ENCODE measurements at places on chromosomes 6 and 20.
A peak's percentile ranks its signal among the peaks of the same experiment; 100 is the strongest.

GRCh38 chr6:117512987-117513573 lies 30.6 kb downstream of the DCBLD1 start:
- no peak for DNase-seq

- no peak for DNase-seq
Observed at GRCh38 chr6:161557333-161558107, 283.7 kb upstream of the AGPAT4 start.

GRCh38 chr6:7750197-7750596 lies 24.3 kb downstream of the BMP6 start:
- no peak for DNase-seq

DNA sequence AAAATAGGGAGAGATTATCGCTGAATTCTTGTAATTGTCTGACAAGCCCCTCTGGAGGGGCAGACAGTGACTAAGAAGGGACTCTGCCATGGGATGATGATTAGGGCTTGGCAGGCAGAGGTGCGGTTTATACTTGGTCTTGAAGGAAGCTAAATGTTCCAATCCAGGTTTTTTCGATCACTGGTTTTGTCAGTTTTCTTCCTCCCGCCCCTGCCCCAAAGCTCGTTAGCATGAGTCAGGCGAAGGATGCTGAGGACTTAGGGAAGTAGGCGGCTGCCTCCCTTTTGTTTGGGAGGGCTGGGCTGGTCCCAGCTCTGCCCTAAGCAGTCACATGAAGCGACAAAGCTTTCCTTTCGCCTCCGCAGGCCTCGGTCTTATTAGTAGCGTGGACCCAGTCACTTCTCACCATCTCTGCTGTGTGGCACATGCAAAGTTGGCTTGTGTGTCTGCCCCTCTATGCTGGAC lies 314.2 kb downstream of the CDC5L start:
- no peak for DNase-seq

GRCh38 chr6:36129941-36130666 lies at the start of gene MAPK13:
Gene MAPK13, plus strand, starts transcription at chr6:36130513. Its CDS starts 70 bp downstream, at chr6:36130583.
- DNase-seq, result peak; percentile 71

DNA sequence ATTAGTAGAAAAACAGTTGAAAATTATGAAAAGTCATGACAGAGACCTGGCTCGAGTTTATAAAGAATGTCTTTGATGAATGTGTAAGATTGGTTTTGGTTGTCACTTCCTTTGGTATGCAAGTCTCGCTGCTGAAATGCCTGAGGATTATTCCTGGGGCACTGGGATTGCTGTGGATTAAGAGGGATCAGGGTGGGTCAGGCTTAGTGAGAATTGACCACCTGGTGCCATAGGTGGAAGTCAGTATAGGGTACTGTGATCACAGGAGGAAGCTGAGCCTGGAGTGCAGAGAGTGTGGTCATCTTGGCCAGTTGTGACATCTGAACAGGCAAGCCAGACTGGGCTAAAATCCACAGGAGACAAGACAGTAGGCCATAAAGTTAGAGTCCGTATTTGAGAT lies 34.9 kb downstream of the CEP43 start:
- DNase-seq, result no peak

Data from germinal center (tissue), 1 donor.